ENCODE measurements at places on chromosomes 7 and 10.

DNA sequence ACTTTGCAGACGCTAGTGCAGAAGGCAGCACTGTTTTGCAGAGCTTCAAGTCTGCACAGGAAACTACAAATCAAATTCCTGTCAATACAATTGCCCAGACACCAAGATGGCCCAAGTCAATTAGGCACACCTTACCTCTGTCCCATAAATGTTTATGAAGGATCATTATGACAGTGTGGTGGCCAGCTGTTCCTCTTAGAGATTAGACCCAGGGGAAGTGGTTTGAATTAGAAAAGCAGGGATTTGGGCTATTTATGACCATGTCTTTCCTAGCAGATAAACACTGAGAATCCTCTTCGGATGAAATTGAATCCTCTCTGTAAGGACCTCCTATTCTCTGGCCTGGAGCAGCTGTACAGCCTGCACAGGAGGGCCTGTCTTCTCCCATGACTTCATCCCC is 9.9 kb upstream of the NEUROG3 start:
- no peak for DNase-seq

DNA sequence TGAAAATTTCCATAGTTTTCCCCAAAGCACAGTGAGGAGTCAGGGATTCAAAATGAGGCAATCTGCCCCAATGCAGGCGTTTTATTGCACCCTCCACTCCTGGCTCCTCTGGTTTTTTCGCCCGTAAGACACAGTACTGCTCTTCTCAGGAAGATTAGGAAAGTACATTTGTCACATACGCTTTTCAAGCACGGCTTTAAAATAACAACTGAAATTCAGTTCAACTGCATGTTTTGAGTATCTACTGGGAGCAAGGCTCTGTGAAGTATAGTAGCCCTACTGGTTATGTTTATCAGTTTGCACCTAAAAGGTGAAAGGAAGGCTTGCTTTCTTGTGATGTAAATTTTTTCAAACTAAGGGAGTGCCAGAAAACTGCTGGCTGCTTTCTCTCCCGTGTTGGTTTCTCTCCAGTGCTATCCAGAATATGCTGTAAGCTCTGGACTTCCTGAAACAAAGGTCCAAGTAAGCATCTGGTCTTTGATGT is 1.9 kb upstream of the SGMS1 start:
- no peak for DNase-seq

- peak; percentile 95 for DNase-seq
Observed at GRCh38 chr7:151341357-151342101, at the start of gene NUB1. NUB1 (plus strand) TSS chr7:151341812; CDS start chr7:151345350, 3,538 bp downstream.

GRCh38 chr10:17805921-17806577 is 3.1 kb upstream of the MRC1 start:
- DNase-seq, result no peak

DNA sequence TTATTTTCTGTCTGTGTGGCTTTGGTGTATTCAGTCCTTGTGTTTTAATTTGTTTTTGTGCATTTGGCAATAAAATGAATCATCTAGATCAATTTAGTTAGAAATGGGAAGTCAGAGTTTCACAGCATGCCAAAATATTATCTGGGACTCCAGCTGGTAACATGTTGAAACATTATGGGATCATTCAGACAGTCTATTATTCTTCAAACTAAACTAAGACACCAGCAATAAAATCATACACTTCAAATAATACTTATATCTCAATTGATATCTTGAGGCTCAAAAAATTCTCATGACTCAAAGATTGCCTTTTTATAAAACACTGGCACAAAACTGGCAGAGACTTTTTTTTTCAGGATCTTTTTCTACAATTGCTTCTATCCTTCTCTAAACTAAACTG is 5.8 kb upstream of the RP9 start:
- no peak for DNase-seq

- DNase-seq, result no peak
Observed at GRCh38 chr7:130149281-130150139, 55.7 kb downstream of the TMEM209 start.

All from inflammatory macrophage treated with lipopolysaccharide for 4 hours (primary cell).